ENCODE measurements at places on chromosomes 3 and 15. TPM values are rescaled to one million over a fixed set of nuclear protein-coding genes. Genes with fewer than 3 reads are reported as not detected.

DNA sequence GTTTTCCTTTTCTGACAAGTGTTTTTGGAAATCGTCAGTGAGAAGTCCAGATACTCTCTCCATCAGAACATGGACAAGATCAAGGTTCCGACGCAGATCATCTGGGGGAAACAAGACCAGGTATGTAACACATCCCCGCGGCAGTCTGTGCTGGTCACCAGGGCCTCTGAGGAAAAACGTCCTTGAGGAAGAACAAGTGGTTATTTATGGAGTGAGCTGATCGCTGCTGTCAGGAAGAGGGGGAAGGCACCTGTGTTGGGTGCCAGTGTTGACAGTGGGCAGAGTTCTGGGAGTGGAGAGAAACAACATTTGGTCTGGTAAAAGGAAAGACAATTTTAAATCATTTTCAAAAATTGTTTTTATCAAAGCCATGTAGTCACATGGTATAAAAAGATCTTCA lies 20.7 kb upstream of the RPP14 start:
- DNase-seq: no peak

DNA sequence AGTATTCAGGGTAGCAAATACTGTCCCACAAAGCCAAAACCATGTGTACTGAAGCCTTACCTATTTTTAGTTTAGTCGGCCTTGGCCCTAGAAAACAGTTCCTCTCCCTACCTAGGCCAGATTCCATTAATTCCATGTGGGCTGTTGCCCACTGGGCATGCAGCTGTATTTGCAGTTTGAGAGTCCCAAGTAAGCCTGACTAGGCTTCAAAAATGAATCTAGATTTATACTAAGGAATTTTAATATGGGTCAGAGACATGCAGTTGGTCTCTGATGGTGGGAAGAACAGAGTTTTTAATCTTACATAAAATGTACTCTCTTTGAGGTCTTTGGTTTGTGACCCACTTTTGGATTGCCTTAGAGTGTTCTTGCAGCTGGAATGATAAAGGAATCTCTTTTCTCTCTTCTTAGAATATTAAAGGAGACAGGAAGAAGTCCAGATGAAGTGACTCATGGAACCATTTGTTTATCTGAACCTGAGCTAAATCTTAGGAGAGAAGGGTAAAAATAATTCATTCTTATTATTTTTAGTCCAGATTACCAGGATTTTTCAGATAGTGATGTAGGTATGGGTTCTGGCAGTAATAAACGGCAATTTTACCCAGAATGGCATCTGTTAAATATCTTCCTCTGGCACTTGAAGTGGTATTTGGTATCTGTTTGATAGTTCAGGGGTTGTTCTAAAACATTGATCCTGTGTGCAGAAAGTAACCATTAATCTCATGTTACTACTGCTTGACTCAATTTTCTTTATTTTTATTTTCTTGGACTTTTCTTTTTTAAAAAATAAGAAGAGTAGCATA lies 33.8 kb downstream of the GLCE start:
- DNase-seq: no peak

Gene C3orf85
- not detected for total RNA-seq

DNA sequence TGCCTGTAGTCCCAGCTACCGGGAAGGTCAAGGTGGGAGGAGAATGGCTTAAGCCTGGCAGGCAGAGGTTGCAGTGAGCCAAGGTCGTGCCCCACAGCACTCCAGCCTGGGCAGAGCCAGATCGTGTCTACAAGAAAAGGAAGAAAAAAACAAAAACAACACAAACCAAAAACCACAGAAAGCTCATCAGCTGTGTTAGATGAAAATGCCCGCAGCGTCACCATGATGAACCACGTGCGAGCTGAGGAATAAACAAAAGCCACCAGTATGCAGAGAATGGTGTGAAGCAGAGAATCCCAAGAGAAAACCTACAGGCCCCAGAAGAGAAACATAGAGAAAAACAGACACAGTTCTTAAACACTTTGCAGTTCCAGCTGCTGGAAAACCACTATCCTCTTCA lies 19.7 kb upstream of the TM4SF19 start:
- no peak for DNase-seq

Gene P2RY1
- 19.7 TPM for total RNA-seq

DNA sequence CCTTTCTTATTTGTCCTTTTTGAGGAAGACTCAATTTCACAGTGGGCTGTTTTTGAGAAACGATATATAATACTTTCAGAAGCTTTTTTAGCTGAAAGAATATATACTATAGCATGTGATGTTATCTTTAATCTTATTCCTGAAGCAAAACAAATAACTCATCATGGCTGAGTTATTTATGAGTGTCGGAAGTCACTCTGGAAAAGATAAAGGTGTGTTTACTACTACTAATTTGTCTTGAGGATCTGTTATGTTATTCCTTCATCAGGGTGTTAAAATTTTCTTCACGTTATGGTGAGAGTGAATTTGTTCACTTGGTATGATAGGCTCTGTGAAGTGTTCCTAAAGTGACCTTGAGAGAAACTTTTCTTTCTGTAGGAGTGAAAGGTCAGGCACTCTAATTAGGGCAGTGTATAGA lies 4.7 kb downstream of the TCF12 start:
- no peak for DNase-seq

DNA sequence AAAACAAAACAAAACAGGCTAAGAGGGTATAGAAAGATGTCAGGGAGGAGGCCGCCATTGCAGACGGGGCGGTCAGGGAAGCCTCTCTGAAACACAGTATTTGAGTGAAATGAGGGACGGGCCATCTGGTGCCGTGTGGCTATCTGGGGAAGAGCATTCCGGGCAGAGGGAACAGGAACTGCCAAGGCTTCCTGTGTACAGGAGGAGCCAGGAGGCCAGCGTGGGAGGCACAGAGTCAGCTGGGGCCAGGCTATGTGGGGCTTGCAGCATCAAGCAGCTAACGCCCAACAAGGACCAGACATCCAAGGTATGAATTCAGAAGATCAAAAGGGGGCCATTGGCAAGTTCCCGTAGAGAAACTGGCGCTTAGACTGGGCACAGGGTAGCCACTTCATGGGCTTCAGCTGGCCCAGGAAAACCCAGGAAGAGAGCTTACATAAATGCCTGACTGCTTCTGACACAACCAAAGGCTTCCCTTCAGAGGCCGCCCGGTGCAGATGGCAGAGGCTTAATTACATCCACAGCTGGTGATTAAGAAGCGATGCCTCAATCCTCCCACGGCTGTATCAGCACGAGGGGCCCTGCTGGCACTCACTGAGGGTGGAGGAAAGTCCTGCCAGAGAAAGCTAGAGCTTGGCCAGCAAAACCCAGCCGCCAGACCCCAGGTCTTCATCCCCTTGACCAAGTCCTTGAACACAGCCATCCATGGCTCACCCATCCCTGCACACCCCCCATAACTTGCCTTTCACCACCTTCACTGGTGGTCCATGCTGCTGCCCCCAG lies 144.9 kb downstream of the MEGF11 start:
- no peak for DNase-seq

DNA sequence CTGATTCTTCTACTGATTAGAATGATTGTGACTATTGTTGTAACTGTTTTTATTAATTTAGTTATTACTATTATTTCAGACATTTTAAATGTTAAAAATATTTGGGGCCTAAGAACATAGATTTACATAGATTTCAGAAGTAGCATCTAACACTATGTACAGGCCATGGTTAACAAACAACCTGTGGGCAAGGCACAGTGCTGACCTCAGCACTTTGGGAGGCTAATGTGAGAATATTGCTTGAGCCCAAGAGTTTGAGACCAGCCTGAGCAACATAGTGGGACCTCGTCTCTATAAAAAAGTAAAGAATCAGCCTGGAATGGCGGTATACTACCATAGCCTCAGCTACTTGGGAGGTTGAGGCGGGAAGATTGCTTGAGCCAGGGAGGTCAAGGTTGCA lies 69.1 kb upstream of the CNTN4 start:
- no peak for DNase-seq

GRCh38 chr3:58725326-58725853 lies 58.8 kb upstream of the FAM3D start:
- DNase-seq: no peak

DNA sequence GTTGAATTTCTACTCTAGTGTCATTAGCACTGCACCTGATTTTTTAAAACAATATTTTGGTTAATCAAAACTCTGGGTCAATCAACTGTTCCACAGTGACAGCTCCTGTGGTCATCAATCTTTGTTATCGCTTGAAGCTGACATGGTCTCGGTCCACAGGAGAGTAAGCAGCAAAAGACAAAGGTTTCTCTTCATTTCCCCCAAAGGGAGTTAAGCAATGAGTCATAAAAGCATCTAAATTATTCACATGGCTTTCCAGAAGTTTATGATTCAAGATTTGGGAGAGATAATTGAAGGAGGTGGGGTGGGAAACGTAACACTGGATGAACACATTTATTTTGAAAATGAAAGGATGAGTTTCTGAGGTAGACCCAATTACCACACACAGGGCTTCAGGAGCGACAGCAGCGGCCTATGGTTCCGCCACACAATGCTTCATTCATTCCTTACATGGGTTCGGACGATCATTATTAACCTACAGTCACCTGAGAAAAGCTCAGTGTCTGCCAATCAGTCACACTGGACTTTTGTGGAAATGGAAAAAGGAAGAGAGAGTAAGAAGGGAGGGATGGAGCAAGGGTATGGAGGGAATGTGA lies 505.1 kb downstream of the FHIT start:
- no peak for DNase-seq

Gene TADA3
- 62.6 TPM for total RNA-seq

Gene CHDH
- total RNA-seq: 9.1 TPM

Gene HRG
- total RNA-seq: not detected

- no peak for DNase-seq
Measured at GRCh38 chr15:41779662-41780157, 5.4 kb downstream of the MAPKBP1 start.

Gene GRM7
- total RNA-seq: 0.82 TPM

DNA sequence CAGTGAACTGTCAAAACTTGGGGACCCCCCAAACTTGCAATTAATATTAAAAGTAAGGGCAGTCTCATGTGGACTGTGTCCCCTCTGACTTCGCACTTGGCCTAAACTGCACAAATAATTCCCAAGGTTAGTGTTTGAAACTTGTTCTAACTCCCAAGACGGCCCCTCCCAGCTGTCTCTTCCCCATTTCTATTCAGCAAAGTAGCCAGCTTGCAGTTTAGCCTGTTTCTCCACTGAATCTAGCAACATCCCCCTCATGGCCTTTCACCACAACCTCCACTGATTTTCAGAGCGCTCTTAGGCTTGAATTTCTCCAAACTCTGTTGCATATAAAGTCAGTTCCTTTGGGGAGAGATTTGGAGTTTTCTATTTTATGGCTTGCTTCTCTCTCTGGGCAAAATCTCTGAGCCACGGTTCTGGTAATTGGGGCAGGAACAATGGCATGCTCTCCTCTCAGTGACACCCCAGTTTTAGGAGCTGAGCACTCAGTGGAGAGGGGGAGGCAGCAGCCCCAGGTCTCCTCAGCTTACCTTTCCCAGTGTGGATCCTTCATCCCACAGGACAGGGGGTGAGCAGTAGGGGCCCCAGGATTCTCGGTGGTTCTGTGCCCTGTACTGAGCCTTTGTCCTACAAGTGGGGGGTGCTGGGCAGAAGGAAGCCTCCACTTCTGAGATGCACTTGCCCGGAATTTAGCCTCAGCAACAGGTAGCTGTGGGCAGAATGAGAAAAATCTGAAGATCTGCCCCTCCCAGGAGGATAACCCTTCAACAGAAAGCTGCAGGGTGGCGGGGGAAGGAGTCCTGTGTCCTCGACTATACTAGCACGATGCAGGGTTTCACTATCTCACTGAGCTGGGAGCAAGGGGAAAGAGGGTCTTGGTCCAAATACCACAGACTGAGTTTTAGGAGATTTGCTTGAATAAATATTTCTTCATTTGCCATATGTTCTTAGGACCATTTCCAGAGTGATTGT lies 39.3 kb upstream of the GATA2 start:
- no peak for DNase-seq

DNA sequence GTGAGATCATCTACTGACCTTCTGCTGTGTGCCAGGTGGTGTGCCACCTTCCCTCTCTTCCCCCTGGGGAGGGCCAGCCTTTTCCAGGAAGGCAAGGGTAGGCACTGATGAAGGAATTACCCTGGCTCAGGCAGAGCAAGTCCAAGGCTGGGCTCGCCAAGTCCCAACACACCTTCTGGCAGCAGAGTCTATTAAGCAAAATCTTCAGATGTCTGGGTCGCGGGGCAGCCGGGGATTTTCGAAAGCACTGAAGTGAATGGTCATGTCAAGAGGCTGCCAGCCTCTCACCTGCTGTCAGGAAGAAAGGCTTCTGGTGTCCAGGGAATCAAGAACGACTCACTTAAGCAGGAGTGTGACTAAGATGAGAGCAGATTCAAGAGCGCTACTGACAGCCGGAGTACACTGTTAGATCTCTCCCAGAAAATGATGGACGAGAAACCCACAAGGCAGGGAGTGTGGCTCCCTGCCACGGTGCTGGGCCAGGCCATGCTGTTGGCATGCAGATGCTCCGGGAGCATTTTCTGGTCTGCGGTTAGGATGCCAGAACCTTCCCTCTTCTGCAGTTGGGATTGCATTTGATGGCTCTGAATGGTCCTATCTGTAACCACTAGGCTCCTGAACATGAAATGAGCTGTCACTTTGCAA lies 479.8 kb downstream of the SHQ1 start:
- no peak for DNase-seq

- peak; percentile 59 for DNase-seq
Measured at GRCh38 chr3:153284282-153284938, 122.4 kb downstream of the RAP2B start.

- no peak for DNase-seq
Measured at GRCh38 chr3:81300324-81300927, 461.0 kb downstream of the GBE1 start.

- no peak for DNase-seq
Measured at GRCh38 chr3:45779746-45780735, 16.3 kb downstream of the SLC6A20 start.

GRCh38 chr3:3817865-3818264 lies 18.6 kb downstream of the LRRN1 start:
- no peak for DNase-seq

GRCh38 chr15:59543721-59544547 lies 67.6 kb upstream of the GCNT3 start:
- DNase-seq: no peak

GRCh38 chr3:54999811-55000210 lies 72.0 kb upstream of the LRTM1 start:
- no peak for DNase-seq

Gene SIDT1
- not detected for total RNA-seq

DNA sequence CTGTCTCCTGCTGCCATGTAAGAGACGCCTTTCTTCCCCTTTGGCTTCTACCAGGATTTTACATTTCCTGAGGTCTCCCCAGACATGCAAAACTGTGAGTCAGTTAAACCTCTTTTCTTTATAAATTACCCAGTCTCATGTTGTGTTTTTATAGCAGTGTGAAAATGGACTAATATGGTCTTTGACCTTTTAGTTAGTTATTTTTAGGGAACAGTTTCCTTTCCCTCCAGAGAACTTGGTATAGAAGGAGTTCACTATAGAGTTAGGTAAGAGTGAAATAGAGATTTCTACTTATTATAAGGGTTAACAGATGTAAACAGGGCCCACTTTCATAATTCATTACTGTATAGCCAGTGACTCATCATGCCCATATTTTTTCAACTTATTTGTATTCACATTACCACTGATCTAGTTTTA lies 170.9 kb downstream of the UNC13C start:
- no peak for DNase-seq

Gene CHRFAM7A
- total RNA-seq: 8.9 TPM
